ENCODE measurements at places on chromosomes 1 and 21.

GRCh38 chr1:28259934-28260802 is 850 bp downstream of the SESN2 start:
- no peak for DNase-seq

- no peak for DNase-seq
Measured at GRCh38 chr21:31335957-31336738, 7.9 kb downstream of the TIAM1 start.

GRCh38 chr1:227951624-227952373 is 4.1 kb upstream of the WNT9A start:
- DNase-seq: no peak

GRCh38 chr1:3070644-3071564 is 1.9 kb downstream of the PRDM16 start:
- DNase-seq: no peak

DNA sequence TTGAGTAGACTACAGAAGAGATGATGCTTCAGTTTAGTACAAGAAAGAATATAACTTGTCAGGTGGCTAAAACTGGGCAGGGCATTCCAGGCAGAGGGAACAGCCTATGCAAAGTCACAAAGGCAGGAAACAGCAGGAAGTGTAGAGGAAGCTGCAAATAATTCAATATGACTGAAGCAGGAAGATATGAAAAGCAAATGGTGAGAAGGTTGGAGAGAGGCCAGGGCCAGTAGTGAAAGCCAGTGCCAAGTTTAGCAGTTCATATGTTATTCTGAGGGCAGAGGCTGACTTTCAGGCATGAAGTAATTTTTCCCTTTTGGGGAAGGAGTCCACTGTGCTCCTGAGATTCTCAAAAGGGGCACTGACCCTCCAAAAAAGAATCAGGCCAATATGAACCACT is 8.0 kb upstream of the YBX1 start:
- DNase-seq: no peak

DNA sequence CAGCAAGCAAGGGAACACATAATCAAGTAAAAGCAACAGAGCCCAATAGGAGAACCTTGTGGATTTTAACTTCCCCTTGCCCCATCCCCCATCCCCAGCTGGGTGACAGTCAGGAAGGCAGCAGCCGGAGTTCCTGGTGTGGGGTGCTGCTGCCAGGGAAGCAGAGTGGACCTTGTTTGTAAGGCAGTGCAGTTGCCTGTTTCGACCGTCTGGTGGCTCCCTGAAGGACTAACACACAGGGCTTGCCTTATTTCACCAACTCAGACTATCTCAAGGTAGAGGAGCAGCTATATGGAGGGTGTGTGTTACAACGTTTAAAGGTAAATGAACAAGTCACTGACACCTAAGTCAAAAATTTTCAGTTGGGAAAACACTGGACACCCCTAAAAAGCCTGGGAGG is 6.6 kb downstream of the KRTAP10-8 start:
- DNase-seq: no peak

DNA sequence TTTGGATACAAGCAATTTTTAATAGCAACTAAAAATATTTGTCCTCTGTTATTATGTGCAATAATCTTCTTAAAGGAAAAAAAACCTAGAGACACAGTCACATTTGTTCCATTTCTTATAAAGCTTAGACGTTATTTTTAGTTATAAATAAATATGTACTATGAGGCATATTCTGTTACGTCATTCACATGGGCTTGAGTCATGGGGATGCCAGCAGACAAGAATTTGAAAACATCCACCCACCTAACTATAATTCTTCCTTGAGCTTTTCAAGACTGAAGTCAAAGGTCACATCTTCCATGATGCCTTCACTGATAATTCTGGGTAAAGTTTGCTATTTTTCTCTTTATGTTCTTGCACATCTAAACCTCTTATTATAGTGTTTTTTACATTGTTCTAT is 268.8 kb downstream of the KCTD3 start:
- DNase-seq: no peak

DNA sequence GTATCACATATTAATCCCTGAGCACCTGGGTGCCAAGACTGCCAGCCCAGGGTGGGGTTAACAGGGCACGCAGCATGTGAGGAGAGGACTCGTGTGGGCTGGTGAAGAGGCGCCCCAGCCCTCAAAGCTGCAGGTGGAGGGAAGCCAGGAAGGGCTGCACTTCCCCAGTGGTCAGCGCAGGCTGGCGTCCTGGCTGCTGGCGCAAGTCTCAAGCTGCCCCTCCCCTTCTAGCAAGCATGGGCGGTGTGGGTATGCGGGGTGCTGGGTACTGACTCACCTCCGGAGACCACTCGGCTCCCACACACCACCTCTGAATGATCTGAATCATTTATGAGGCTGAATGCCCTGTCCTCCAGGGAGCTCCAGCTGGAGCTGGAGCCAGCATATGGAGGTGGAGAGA is 44.0 kb downstream of the EIF2D start:
- no peak for DNase-seq

DNA sequence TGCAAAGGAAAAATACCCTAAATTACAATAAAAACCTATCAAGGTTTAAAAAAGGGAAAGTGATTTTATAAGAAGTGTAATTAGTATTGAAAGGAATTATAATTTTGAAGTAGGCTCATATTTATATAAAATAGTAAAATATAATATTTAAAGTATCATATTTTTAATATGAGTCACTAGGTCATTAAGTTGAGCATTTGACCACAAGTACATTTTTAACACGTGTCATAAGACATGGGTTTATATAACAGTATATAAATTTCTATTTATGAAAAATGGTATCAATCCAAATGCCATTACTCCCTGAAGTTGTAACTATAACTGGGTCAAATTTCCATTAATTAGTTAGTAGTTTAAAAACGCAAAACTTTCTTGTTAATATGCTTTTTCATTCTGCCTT is 365.9 kb downstream of the COL11A1 start:
- DNase-seq: no peak

DNA sequence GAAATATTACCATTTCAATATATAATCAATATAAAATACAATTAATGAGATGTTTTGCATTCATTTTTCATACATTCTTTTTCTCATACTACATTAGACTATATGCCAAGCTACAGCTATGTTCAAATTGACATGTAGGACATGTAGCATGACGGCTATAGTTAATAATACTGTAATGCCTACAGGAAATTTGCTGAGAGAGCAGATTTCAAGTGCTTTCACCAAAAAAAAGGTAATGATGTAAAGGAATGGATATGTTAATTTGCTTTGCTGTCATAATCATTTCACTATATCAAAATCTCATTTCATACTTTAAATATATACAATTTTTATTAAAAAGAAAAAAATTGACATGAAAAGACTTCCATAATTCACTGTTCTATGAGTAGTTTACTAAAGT is 215.1 kb downstream of the KCNH1 start:
- no peak for DNase-seq

- DNase-seq: no peak
Measured at GRCh38 chr1:219398815-219399396, 214.0 kb downstream of the ZC3H11B start.

DNA sequence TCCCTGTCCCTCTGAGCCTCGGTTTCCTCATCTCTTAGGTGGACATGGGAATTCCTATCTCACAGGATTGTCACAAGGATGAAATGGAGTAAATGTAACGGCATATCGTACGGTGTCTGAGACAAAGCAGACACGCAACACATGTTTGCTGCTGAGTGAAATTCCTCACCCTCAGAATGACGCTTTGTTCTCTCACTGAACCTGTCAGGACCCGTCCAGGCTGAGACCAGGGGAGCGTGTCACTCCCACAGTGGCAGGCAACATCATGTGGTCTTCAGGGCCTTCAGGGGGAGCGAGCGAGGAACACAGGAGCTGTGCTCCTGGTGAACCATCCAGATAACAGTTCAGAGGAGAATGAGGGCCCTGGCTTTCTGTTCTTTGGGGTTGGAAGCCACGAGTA is 74.2 kb downstream of the TOMM20 start:
- DNase-seq: no peak

- no peak for DNase-seq
Measured at GRCh38 chr1:107593501-107594209, 371.3 kb downstream of the VAV3 start.

DNA sequence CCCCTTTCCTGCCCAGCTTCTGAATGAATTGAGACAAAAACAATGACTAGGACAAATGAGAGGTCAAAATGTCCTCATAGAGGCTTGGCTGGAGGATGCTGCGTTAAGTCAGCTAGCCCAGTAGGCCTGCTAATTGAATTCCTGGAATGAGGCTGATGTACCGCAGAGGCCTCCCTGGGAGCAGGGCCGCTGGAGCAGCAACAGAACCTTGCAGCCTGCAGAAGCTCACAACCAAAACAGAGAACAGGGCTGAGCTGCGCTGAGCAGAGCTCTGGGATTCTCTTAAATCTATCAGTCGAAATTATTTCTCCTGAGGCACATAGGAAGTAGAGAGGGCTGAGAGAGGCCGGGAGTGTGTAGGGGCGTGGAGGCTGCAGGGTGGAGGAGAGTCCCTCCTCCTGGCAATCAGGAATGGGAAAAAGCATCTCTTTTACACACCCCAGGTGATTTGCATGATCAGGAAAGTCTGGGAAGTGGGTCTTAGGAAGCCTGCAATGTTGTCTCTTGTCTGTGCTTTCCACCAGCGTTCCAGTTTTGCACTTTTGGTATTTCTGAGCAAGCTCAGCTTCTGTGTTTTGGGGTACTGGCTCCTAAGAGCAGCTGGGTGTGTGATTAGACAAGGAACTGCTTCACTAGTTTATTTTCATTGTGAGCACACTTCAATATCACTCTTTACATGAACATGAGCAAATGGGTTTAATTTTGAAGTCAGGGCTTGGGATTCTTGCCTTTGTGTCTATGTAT is 66.5 kb downstream of the RYR2 start:
- DNase-seq: no peak

- no peak for DNase-seq
Measured at GRCh38 chr1:193404236-193404635, 217.8 kb upstream of the B3GALT2 start.

DNA sequence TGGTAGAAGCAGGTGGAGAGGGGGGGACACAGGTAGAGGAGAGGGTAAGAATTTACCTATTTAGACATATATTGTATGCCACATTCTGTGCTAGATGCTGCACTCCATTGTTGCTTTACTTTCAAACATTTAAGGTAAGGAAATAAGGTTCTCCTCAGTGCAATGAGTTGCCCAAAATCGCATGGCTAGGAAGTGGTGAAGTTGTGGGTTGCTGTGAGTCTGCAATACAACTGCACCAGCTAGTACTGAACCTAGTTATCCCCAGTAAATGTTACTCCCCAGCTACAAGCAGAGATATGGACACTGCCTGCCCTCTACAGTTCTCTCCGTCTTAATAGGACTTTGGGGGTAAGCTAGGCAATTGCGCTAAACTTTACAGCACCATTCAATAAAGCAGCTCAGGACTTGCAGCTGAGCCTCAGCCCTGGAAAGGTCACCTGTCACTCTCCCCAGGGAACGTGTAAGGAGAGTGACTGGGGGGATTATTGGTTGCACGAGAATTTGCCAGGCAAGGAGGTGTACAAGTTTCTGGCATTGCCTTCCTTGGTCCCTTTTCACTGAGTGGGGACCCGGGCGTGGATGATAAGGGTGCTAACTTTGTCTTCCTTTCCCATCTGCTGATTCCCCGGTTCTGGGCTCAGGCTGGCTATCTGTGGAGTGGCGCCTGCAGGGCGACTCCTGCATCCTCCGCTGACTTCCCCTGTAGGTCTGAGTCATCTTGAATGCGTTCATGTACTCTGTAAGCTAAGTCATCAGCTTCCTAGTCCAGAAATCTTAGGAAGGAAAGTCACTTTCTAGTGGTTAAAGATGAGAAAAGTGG is 71.3 kb upstream of the CNTN2 start:
- DNase-seq: no peak

DNA sequence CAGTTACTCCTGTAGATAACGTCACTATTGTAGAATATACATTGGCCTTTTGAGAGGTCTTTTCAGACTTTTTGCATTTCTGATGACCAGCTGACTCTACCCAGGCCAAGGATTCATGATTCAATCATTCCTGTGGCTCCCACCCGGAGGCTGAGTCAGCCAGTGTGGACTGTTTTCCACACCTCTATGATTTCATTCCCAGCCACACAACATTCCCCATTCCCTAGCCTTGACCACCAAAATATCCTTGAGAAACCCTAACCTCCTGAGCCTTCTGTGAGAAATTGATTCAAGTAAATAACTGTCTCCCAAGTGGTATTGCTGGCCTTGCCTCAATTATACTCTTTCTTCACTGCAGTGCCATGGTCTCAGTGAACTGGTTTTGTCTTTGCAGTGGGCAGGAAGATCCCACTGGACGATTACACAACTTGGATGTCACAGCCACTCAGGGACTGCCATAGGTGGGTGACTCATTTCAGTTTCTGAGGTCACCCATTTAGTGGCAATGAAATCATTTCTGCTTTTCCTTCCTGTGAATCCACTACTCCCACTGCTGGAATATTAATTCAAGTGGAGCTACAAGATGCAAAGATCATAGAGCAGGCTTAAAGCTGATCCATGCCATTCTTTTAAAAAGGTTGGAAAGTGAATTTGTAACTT is 518.6 kb upstream of the ZP4 start:
- no peak for DNase-seq

DNA sequence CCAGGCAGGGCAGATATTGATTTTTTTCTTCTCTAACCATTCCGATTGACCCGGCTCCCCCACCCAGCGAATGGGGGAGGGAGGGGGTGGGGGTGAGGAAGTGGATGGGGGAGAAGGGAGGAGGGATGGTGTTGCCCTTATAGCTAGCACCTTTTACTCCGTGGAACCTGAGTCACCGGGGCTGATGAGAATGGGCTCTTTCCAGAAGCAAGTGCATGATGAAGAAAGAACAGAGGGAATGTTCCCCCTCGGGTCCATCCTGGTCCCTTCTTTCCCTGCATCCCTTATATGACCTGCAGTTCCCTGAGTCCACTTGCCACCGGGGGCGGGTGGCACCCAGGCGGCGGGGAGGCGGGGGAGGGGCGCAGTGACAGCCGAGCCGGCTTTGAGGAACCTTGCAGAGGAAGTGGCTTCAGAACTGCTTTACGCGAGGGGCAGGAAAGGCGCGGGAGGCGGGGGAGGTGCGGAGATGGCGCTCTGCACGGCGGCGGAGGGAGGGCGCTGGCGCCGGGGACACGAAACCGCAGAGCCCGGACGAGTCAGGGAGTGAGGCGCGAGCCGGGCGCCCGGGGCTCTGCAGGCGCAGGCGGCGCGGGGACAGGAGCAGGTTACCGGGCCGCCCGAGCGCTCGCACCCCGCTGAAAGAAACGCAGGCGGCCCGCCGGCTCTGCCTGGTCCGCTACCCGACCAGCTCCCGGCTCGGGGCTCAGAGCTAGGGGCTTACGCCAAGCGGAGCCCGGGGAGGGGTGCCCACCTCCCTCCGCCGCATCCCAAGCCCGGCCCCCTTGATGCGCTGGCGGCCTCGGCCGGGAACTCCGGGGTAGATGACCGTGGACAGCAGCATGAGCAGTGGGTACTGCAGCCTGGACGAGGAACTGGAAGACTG is 49.7 kb downstream of the RASSF5 start:
- peak; percentile 39 for DNase-seq

DNA sequence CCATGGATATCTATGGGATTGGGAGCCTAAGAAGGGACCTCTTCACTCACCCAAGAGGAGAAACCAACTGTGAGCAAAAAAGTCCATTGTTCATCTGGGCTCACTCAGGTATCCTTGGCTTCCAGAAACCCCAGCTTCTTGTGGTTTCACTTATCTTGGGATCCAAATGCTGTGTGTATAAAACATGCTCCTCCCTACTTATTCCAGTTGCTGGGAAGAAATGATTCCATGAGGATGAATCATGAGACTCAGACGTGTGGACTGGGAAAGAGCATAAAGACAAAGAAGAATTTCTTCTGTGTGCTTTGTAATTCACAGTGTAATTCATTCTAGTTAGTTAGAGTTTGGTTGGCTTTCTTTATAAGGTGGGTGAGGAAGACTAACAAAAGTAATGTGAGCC is 283.7 kb downstream of the ZNF648 start:
- no peak for DNase-seq

- no peak for DNase-seq
Measured at GRCh38 chr21:25691976-25692375, 42.7 kb downstream of the ATP5PF start.
